ENCODE measurements at places on chromosomes 12 and 14.

DNA sequence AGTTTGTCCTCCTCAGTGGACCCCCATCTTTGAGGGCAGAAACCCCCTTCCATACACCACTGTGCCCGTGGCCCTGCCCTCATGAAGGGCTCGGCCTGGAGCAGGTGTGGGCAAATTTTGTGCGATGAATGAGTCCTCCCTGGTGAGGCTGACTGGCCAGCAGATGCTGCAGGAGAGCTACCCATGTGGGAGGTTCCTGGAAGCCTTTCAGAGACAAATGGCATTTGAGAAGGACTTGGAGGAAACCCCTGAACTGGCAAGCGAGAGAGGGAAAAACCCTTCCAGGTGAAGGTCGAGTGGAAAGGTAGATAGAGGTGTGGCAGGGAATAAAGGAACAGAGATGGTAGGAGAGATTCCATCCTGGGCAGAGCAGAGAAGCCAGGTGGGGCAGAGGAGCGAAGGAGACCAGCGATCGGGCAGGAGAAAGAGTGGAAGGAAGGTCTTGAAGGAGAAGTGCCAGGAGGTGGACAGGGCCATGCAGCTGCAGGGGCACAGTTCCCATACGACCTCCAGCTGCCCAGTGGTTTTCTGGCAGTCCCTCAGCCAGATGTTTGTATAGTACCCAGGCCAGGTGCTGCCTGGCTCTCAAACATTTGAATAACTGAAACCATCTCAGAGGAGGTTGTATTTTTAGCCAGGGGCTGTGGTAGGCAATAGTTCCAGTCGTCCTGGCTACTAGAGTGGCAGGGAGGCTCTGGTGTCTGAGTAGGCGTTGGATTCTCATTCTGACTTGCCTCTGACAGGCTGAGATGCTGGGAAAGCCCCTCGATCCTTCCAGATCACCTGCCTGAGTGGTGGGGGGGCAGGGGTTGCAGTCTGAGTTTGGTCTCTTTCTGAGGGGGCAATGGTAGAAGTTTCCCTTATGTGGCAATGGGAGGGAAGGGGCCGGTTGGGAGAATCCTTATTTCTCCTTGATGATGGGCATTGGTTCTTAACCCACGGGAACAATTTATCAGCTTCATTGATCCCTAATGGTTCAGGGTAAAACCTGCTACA, 40.1 kb downstream of the FBXL14 start:
- DNase-seq: no peak

GRCh38 chr12:110171636-110172035, 47.5 kb downstream of the IFT81 start:
- DNase-seq: no peak

GRCh38 chr12:10584415-10584814, 29.0 kb downstream of the MAGOHB start:
- no peak for DNase-seq

DNA sequence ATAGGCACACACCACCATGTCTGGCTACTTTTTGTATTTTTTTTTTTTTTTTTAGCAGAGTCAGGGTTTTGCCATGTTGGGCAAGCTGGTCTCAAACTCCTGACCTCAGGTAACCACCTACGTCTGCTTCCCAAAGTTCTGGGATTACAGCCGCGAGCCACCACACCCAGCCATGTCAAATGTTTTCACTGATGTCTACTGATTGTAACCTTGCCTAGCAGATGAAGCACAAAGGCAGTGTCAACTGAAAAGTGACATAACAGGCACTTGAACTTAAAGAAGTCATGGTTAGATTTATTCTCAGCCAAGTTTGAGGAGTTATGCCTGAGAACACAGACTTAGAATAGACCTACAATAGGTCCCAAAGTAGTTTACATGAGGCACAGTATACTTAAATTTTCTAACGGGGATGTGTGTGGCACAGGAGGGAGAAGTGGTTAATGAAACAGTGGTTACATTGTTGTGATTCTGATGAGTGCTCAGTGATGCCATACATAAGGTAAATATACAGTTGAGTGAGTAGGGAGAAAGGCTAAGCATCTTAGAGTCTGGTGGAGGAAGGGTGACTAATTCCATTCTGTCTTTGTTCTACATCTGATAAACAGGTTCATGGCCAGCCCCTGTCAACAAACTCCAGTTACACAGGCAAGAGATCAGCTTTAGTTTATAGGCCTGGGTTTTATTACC, 12.6 kb upstream of the RNASE4 start:
- no peak for DNase-seq

DNA sequence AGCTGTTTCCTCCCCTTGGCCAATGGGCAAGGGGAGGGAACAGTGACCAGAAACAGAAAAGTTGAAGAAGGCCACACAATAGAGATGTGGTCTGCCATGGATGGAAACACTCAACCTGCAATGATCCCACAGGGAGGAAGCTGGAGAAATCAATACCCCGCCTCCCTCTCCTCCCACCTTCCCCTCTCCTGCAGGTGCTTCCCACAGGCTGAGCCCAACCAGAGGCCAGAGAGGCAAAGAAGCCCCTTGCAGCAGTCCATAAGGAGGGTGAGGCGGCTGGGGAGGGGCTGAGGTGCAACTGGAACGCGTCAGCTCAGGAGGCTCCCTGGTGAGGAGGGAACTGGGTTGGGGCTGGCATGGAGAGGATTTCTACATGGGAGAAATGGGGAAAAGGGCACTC, 84.0 kb downstream of the RNF34 start:
- DNase-seq: no peak

DNA sequence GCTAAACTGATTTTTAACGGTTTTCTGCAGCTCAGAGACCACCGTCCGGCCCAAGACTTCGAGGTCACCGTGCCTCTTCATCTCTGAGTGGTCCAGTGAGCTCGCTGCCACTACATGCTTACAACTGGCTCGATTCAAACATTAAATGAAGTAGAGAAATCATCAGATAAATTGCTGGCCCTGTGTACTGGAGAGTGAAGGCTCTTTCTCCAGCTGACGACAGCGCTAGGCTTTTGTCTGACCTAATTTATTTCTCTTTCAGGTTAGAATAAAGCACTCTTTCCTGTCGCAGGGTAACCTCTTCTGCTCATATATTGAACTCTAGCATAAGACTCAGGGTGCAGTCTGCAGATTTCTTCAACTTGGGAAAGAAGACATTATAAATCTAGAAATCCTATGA, 6.4 kb downstream of the BCL11B start:
- DNase-seq: no peak

DNA sequence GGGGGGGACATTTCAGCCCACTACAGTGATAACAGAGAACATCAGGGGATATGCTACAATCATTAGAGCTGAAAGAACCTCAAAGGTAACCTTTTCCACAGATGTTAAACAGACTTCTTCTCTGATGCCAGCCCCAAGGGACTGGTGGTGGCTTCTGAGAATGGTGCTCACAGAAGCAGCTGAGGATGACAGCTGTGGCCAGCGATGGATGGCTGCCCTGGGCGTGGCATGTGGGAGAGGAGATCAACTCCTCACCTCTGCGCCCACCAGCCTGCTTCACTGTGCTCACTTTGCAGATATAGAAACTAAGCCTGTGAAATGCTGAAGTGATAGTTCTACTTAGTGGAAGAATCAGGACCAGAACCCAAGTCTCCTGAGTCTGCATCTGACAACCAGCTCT, 33.0 kb downstream of the FOXN3 start:
- DNase-seq: no peak

DNA sequence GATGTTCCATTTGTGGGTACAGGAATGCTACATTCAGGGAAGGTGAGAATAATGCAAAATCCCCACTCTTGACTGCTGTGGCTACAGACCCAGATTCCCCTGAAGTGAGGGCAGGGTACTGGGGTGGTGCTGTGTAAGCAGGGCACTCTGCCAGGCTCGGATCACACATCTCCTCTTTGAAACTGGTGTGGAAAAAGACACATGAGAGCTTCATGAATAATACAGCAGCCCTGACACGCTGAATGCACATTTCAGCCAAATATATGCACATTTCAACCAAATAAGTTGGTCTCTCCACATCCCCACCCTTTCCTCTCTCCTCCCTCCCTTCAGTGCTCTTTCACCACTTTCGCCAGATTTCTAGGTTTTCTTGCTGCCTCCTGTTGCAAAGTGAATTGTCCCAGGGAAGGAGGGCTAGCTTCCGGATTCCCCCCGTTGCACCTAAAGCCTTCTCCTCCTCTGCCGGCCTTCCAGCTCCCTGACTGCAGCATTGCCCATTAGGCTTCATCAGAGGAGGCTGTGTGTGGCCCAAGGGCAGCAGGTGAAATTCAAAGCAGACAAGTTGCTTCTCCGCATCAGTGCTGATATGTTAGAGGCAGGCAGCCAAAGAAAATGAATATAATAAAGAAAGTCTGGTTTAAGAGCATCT, 118.2 kb upstream of the TMCC3 start:
- no peak for DNase-seq

GRCh38 chr12:115351514-115352077, 667.6 kb upstream of the TBX3 start:
- DNase-seq: no peak

DNA sequence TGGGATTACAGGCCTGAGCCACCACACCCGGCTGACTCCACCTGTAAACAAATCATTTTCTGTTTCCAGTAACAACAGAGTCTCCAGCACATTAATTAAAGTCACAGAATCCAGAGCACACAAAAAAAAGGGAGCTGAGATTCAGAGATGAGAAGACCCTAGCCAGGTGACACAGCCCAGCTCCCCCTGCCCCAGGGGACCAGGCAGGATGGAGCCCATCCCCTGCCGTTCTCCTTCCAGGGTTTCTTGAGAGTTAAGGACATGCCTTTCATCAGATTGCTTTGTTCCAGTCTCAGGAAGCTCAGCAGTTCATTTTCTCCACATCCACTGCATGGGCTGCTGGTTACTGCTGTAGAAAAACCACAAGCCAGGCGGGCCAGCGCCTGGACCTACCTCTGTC, 81.2 kb downstream of the RIMBP2 start:
- DNase-seq: no peak

- no peak for DNase-seq
Measured at GRCh38 chr12:120737557-120738251, 12.1 kb downstream of the ACADS start.

- DNase-seq: no peak
Measured at GRCh38 chr14:26794731-26795130, 196.9 kb upstream of the NOVA1 start.

DNA sequence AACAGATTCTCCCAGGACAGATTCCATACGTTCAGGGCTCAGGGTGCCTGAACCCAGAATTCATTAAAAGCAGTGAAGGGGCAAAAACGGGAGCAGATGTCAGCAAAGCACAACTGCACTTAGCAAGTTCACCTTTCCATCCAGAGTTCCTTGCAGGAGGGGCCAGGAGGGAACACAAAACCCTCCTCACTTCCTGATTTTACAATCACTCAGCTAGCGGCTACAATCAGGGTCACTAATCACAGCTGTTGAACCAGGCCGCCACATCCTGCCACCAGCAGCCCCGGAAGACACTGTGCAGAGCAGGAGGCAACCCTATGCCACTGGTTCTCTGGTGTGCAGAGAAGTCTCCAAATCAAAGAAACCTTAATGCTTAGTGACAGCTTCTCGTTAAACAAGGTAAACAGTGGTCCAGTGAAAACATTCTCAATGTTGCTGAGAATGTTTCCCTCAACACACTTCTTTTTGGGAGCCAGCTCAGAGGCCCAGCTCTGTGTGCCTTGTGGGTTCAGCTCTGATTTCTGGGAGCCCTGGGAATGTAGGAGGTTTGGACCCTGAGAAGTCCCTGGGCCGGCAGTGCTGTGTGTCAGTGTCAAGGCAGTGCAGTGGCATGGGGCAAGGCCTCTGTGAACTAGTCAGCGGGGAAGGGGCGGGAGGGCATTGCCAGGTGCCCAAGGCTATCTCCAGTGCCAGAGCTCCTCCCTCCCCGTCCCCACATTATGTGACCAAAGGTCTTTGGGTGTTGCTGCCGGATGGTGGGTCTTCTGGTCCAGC, 54.5 kb downstream of the VCPKMT start:
- no peak for DNase-seq

GRCh38 chr12:120225852-120226640, 25.1 kb upstream of the RPLP0 start:
- no peak for DNase-seq

DNA sequence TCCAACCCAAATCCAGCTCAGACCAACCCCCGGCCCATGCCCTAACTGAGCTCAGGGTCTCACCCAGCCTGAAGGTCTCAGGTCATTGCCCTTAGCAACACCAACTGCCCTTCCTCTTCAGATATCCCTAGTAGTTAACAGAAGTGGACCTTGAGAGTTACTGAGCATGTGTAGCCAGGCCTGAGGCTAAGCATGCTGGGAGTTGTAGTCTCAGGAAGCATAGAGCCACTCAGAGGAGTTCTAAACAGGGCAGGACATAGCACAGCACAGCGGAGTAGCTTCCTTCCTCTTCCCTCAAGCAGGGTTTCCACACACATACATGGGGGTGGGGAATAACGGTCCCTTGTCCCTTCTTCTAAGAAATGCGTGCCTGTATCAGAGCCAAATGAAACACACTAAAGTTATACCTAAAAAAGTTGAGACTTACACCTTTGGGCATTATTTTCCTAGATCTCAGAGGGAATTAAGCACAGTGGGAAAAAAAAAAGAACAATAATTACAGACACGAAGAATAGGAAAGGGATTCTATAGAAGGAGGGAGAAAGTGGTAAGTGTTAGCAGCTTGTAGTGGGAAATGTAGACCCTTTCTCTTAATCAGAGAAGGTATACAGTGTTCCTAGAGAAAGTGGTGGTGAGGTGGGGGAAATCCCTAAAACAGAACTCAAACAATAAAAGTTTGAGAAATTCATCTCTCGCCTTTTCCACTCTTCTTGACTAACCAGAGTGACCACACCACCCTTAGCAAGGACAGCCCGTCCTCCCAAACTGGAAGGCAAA, 4.4 kb downstream of the KMT2D start:
- DNase-seq: no peak

GRCh38 chr12:89927226-89927698, 218.6 kb upstream of the ATP2B1 start:
- DNase-seq: no peak

DNA sequence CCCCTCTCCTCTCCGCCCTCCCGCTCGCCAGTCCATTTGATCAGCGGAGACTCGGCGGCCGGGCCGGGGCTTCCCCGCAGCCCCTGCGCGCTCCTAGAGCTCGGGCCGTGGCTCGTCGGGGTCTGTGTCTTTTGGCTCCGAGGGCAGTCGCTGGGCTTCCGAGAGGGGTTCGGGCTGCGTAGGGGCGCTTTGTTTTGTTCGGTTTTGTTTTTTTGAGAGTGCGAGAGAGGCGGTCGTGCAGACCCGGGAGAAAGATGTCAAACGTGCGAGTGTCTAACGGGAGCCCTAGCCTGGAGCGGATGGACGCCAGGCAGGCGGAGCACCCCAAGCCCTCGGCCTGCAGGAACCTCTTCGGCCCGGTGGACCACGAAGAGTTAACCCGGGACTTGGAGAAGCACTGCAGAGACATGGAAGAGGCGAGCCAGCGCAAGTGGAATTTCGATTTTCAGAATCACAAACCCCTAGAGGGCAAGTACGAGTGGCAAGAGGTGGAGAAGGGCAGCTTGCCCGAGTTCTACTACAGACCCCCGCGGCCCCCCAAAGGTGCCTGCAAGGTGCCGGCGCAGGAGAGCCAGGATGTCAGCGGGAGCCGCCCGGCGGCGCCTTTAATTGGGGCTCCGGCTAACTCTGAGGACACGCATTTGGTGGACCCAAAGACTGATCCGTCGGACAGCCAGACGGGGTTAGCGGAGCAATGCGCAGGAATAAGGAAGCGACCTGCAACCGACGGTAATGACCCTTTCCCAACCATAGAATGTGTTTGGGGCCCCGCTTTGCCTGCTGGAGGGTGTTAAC, 615 bp downstream of the CDKN1B start:
- no peak for DNase-seq

GRCh38 chr12:24244801-24245200, 295.3 kb upstream of the SOX5 start:
- DNase-seq: no peak

Data from stimulated activated CD8-positive, alpha-beta memory T cell treated with anti-CD3 and anti-CD28 coated beads, Interleukin-7, amount 100 ng/mL, for 1 hour (primary cell).